ENCODE measurements at places on chromosomes 6 and 20.

DNA sequence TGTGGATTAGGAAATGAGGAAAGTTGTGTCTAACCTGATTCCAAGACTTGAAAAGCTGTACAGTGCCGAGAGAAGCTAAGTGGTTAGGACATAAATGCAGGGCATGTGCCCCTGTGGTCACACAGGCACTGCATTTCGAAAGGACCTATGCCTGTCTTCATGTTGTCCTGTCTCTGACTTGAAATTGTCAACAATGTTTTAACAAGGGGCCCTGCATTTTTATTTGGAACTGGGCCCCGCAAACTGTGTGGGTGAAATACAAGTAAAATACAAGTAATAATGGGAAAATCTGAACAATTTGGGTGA, 38.8 kb downstream of the MRS2 start:
- DNase-seq, result no peak

DNA sequence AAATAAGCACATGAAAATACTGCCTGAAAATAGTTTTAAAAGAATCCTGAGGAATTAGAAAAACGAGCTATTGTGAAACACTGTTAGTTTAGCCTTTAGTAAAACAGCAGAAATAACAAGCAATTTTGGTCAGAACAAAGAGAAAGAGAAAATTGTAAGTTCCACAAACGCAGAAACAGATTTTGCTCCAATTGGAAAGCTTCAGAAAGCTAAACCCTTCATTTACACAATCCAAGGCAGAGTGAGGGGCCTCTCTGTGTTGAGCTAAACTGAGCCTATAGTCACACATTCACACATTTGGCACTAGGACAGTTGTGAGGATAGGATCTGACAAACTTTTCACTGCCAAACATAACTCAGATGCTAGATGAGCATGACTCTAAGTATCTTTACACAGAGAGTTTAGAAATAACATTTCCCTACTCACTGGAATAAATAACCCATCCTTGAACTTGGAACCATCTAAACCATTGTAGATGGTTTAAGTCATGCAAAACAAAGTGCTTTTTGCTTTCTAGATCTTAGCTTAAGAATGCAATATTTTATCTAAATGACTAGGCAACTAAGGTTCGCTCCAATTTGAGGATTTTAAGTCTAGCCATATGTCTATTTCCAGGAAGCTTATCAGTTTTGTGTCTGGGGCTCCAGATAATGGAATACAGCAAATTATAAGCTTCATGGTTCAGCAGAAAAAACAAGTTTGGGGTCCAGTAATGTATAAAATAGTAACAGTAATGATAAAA, 122.6 kb downstream of the SGK1 start:
- DNase-seq, result no peak

- DNase-seq, result no peak
Observed at GRCh38 chr6:84417260-84417659, 189.8 kb upstream of the CEP162 start.

- DNase-seq, result no peak
Observed at GRCh38 chr20:54221353-54221752, 13.5 kb downstream of the PFDN4 start.

- DNase-seq, result no peak
Observed at GRCh38 chr6:40755046-40755681, 168.0 kb upstream of the LRFN2 start.

DNA sequence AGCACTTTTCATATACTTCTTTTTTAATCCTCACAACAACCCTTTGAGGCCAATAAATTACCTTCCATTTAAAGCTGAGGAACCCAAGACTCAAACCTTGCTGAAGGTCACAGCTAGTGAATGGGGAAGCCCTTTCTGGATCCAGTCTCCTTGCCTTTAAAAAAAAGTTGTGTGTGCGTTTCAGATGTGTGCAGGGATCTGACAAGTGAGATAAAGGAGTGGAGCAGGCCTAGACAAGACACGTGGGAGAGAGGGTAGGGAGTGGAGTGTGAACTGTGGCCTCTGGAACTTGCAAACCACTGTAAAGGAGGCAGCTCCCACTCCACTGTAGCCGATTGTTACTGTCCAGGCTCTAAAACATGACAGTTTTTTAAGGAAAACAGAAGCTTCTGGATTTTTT, 1.9 kb downstream of the KLHL32 start:
- no peak for DNase-seq

GRCh38 chr6:104404377-104404776, 455.3 kb downstream of the HACE1 start:
- DNase-seq, result no peak

- no peak for DNase-seq
Observed at GRCh38 chr20:2816583-2817340, 598 bp downstream of the TMEM239 start.

- no peak for DNase-seq
Observed at GRCh38 chr6:150413781-150414281, 45.0 kb downstream of the IYD start.
